ENCODE measurements at places on chromosomes 12 and 14. TPM values are rescaled to one million over a fixed set of nuclear protein-coding genes. Genes with fewer than 3 reads are reported as not detected.

CFAP251 gene
- 0.92 TPM for polyA plus RNA-seq

SELPLG gene
- 3.8 TPM for polyA plus RNA-seq

FOXG1 gene
- 0.07 TPM for polyA plus RNA-seq

ACSM4 gene
- not detected for polyA plus RNA-seq

ZFHX2 gene
- 2.5 TPM for polyA plus RNA-seq

DPY19L2 gene
- 7.3 TPM for polyA plus RNA-seq

OR4N2 gene
- polyA plus RNA-seq = not detected

CHGA gene
- polyA plus RNA-seq = 3,883 TPM

TBC1D30 gene
- polyA plus RNA-seq = 3.7 TPM

CNTN1 gene
- polyA plus RNA-seq = 58.1 TPM

GCH1 gene
- 10.7 TPM for polyA plus RNA-seq

TAS2R13 gene
- not detected for polyA plus RNA-seq

ZNF26 gene
- 4.2 TPM for polyA plus RNA-seq

CCDC175 gene
- not detected for polyA plus RNA-seq

KNTC1 gene
- 28.0 TPM for polyA plus RNA-seq

PROX2 gene
- polyA plus RNA-seq = 0.08 TPM

PRICKLE1 gene
- 1.4 TPM for polyA plus RNA-seq

NKX2-8 gene
- not detected for polyA plus RNA-seq

TAS2R31 gene
- 0.24 TPM for polyA plus RNA-seq

LRRIQ1 gene
- 0.20 TPM for polyA plus RNA-seq

SERPINA1 gene
- 11.2 TPM for polyA plus RNA-seq
